OCI-M1 (cell line): ENCODE measurements at places on chromosomes 11 and 22.
A peak's percentile ranks its signal among the peaks of the same experiment; 100 is the strongest.

GRCh38 chr11:12251666-12252560, 125.5 kb upstream of the PARVA start:
- DNase-seq = no peak

DNA sequence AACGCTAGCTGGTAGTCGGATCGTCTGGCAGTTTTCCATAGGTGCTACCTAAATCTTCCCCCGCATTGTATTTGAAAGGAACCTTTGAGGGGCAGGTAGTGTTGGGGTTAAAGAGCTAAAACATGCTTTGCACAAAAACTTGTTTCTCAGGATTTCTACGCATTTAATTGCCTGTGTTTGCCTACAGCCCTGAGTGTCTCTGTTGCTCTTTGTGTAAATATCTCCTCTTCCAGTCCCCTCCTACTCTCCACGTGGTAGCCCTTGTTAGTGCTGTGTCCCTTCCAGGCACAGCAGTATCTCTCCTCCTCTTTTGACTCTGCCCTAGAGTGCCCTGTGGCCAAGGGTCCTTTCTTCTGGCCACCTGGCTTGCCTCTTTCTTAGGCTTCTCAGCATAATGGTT, 81.7 kb downstream of the BARX2 start:
- DNase-seq = no peak

DNA sequence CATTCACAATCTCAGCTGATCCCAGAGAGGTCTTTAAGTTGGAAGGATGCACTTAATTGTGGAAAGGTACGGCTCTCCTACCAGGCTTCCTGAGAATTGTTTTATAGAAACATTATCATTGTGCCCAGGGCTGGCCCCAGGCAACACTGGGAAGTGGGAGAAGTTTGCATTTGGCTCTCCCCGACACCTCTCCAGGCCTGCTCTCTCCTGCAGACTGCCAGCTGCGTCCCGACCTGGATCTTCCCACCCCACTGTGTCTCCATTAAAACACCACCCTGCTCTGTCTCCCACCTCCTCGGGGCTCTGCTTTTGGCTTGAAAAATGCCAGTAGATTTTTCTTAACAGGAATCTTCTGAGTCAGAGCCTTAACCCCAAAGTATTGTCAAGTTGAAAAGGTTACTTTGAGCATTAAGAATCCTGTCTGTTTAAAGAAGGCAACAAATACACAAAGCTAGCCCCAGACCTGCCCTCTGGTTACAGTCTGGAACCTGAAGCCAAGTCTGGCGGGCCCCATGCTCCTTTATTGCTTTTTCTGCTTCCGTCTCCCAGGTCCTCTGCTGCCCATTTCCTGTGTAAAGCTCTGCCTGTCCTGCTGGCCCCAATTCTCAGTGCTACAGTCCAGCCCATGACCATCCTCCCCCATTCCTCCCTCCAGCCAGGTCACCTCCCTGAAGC, 530.2 kb downstream of the SOX6 start:
- no peak for DNase-seq

DNA sequence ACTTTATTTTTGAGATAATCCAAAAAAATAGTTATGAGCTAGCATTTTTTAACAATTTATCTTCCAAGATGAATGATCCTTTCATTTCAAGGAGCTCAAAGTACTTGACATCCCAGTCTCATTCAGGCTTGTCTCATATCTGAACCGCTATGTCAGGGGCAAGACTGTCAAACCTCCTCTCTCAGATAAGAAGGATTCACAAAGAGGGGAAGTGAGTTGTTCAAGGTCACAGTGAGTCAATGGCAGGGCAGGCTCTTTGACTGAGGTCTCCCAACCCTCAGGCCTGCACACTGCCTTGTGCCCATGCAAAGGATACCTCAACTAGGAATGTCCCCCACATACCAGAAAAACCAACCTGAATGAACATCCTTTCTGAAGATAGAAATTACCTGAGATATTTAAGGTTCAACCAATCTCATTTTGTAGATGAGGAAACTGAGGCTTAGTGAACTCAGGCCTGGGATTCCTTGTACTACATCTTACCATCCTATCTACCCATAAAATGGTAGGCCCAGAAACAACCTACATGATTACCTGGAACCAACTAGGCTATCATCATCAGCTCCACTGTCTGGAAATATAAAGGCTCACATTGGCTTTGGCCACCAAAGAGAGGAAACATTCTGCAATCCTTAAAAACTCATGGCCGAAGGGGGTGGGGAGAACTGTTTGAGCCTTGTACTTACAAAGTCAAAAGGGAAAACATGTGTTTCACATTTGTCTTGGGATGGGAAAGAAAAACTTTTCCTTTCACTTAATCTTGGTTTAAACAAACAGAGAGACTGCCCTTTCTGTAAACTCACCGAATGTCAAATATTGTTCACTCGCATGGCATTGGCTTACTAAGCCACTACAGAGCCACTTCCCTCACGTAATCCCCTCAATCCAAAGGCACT, 51.1 kb downstream of the LIF start:
- peak; percentile 83 for DNase-seq

GRCh38 chr11:102981324-102981910, 25.9 kb upstream of the MMP13 start:
- DNase-seq = no peak

DNA sequence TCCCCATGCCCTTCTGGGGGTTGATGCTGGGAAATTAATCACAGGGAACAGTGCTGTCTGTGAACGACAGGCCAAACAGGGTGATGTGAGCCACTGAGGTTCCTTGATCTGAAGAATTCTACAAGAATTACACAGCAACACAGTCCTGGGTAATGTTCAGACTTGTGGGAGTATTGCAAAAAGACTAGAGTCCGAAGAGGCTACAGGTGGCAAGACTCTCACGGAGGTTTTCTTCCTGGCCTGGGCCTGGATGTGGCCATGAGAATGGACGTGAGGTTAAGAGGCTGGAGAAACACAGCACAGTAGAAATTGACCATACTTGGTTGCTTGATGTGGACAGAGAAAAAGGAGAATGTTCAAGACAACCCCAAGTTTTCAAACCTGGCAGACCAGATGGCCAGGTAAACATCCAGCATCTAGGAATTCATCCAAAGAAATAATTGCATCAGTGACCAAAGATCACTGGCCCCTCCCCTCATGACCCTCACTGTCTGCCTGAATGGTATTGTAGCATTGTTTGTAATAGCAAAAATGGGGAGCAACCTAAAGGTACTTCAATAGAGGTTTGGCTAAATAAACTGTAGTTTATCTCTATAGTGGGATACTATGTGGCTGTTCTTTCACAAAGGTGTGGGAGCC, 70.8 kb downstream of the COMMD9 start:
- no peak for DNase-seq

- DNase-seq = no peak
These were observed 18.5 kb downstream of the CD5 start for GRCh38 chr11:61120706-61121191.

DNA sequence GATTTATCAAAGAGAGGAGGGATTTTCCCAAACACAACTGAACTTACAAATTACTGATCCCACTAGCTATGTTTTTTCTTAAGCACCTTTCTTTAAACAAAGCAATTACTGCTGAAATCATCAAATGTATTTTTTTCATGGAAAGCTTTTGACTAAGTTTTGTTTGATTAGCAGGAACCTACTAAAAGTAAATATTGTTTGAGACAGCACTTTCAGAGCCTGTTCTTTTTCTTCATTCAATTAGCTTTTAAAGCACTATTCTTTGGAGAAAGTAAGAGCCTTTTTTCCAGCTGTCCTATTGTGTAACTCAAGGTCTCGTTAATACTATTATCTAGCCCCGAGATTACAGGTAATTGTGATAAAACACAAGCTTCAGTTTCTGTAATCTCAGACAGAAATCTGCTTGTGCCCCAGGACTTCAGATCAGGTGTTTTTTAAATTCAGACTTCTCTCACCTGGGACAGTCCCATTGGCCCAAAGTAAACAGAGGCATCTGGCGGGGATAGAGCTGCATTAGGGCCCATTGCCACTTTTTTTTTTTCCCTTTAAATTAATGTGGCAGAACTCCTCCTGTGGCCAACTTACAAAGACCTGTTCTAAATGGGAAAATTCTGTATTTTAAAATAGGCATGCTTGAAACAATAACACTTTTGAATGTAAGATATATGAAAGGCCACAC, 11.0 kb downstream of the CSTPP1 start:
- no peak for DNase-seq
